ENCODE measurements at places on chromosomes 3 and 15.

DNA sequence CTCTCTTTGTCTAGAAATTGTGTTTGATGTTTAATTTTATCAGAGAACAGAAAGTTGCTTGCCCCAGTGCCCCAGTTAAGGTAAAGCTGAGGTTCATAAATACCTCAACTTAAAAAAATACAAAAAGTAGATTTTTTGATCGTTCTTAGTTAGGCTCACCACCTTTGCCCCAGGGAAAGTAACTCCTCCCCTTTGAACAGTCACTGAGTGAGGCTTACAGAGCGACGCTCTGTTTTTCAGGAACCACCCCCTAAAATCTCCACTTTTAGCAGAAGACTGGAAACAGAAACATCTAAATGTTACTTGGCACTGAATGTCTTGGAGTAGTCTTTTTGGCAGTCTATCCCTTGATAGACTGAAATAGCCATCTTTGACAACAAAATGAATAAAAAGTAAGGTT lies 24.9 kb downstream of the BLM start:
- no peak for DNase-seq

- DNase-seq = no peak
Observed at GRCh38 chr3:45123581-45124269, 22.5 kb downstream of the CDCP1 start.

DNA sequence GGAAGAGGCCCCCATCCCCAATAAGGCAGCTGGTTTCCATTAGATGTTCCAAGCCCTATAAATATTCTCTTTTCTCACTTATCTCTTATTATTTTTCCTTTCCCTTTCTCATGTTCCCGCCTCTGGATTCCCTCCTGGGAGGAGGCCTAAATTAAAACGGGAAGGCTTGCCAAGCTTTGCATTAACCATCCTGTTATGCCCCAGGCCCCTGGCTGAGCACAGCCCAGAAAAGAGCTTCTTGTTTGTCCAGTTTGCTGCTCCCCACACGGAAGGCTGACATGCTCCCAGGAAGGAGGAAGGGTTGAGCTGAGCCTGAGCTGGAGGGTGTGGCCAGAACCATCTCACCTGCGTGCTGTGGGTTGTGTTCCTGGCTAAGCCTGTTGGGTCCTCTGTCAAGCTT lies 63.1 kb upstream of the BOC start:
- DNase-seq = peak; percentile 61

GRCh38 chr3:7964899-7965298 lies 536.7 kb upstream of the LMCD1 start:
- no peak for DNase-seq

- DNase-seq = no peak
Observed at GRCh38 chr3:59425942-59426341, 376.1 kb upstream of the CFAP20DC start.

Measured in NCI-H526 (cell line).